ENCODE measurements at places on chromosomes 16 and 17.

DNA sequence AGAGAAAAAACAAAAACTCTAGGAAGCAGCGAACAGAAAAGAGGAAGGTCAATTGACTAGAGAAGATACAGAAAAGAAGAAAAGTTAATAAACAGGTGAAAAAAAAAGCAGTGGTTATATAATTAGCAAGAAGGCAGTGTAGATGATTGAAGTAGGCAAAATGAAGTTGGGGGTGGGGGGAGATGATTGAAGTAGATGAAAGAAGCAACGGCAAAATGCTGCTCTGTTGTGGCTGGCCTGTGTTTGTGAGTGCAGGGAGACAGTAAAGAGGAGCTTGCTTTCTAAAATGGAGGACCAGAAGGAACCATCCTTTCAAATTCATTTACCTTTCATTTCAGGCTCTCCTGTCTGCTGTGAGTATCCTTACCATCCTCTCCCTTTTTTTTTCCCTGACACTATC lies 3.6 kb downstream of the EVI2B start:
- no peak for DNase-seq

GRCh38 chr16:55057866-55058265 lies 127.2 kb downstream of the IRX5 start:
- DNase-seq, result no peak

DNA sequence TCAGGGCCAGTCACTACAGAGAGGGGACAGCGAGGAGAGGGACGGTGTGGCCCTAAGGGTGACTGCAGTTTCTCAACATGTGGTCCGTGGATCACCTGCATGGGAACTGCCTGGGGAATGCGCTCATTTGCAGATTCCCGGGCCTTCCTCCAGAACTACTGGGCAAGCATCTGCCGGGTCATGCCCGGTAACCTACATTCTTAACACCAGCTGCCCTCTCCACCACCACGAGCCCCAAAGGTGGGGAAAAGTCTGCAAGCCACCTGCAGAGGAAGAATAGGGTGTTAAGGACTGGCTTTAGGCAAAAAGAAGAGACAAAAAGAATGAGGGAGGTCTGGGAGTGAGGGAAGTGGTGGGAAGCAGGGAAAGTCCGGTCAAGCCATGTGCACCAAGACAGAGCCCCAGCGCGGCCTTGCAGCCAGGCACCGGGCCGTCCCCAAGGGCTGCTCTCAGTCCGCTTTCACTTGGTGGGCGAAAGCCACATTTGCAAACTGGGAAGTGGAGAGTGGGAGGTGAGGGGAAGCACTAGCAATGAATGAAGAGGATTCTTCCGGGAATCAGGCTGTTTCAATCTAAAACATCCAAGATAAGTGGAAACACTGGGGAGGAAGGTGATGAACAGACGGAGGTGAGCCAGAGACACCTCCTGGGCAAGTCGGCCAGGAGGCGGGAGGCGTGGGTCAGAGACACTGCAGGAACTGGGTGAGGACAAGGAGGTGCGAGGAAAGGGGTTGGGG lies 70.3 kb downstream of the N4BP1 start:
- no peak for DNase-seq

DNA sequence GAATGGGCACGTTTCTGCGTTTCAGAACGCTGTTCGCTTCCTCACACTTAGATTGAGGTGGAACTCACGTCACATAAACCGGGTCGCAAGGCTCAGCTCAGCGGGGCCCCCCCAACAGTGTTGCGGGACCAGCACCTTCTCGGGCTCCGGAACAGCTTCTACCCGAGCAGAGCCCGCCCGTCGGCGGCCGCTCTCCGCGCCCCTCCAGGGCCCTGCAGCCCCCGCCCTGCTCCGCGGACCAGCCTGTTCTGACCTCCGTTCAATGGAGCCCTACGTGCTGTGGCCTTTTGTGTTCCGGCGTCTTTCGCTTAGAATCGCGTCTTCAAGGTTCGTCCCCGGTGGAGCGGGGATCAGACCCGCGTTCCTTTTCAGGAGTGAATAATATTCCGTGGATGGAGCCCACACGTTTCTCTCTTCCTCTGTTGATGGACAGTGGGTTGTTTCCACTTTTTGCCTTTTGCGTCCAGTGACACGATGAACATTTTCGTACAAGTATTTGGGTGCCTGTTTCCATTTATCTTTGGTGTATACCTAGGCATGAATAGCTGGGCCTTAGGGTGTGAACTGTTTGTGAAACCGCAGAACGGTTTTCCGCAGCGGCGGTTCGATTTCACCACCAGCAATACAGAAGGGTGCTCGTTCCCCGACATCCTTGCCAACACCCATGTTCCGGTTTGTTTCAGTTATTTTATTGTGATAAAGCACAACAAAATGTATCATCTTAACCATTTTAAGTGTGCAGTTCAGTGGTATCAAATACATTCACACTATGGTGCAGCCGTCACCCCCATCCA lies 2.3 kb upstream of the SLC22A31 start:
- DNase-seq, result no peak

DNA sequence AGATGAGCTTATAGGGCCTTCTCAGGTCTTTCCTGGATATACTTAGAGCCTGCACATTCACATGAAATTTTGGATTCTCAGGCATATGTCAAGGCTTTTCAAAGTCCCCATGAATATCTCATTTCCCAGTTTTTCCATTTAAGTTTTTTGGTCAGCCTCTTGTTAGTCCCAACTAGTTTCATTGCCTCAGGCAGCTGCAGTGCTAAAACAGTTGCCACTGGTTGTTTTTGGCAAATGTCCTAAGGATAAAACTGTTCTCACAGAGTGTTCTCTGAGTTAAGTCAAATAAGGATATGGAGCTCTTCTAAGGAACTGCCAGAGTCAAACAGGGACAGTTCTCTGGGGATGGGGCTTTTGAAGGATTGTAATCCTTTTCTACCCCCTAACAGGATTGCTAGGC lies 39.9 kb upstream of the ABCC11 start:
- no peak for DNase-seq

Measured in foreskin melanocyte (primary cell).